ENCODE measurements at places on chromosomes 5 and 9. TPM values are rescaled to one million over a fixed set of nuclear protein-coding genes. Genes with fewer than 3 reads are reported as not detected.

Gene SLC45A2
- total RNA-seq, result not detected

- no peak for DNase-seq
Measured at GRCh38 chr9:125887172-125887571, 140.0 kb downstream of the PBX3 start.

Gene PCDHGA8
- 8.5 TPM for total RNA-seq

GRCh38 chr5:97044052-97044451 is 98.4 kb downstream of the LIX1 start:
- DNase-seq, result peak; percentile 17

GRCh38 chr9:21381448-21382339 is 3.5 kb downstream of the IFNA2 start:
- no peak for DNase-seq

GRCh38 chr5:160293901-160294561 is 18.3 kb downstream of the CCNJL start:
- peak; percentile 22 for DNase-seq

Gene SLCO6A1
- not detected for total RNA-seq

DNA sequence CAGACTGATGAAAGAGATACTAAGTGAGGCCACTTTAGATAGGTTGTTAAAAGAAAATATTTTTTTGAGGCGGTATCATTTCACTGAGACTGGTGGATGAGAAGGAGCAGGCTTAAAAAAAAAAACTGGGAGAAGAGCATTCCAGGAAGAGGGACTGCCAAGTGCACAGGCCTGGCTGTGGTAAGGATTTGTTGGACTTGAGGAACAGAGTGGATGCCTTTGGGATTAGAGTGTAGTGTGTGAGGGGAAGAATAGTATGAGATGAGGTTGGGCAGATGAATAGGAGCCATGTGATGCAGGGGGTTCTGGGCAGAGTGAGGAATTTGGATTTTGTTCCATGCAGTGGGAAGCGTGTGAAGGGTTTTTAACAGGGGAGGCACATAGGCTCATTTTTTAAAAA is 57.9 kb downstream of the PBX3 start:
- DNase-seq, result no peak

Gene TTLL11
- total RNA-seq, result 7.3 TPM

Gene STKLD1
- not detected for total RNA-seq

Gene BTNL8
- 0.58 TPM for total RNA-seq

GRCh38 chr5:24693609-24694008 is 48.8 kb upstream of the CDH10 start:
- no peak for DNase-seq

GRCh38 chr5:57117596-57117995 is 56.3 kb upstream of the GPBP1 start:
- no peak for DNase-seq

Gene PLCXD3
- 73.1 TPM for total RNA-seq

DNA sequence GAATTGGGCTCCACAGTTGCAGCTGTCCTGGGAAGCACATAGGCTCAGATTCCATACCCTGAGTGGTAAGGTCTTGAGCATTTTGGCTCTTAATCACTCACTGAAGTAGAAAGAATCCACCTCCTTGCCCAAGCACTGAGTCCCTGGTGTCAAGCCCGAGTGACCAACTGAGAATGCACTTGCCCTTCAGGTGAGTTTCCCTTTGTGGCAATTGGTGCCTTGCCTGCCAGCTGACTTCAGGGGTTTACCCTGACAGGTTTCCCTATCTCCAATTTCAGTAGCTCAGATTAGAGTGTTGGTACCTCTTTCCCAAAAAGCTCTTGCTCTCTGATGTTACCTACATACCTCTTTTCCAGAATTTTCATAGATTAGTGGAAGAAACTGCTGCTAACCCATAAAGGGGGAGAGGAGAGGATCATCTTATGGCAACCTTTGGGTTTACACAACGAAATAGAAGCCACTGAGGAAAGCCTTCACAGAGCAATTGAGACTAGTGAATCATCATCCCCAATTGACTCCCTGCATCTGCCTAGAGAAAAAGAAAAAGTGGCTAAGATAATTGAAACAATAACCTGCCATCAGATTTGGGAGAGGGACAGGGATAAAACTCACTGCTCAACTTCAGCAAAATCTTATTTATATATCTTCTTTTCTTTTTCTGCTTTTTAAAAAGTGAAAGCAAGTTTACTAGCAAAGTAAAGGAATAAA is 48.6 kb downstream of the CCL28 start:
- no peak for DNase-seq
